Ecto neural progenitor cell (in vitro differentiated cells): ENCODE measurements at places on chromosomes 7 and 10.

- DNase-seq = no peak
Observed at GRCh38 chr7:155291045-155291530, 6.6 kb upstream of the INSIG1 start.

DNA sequence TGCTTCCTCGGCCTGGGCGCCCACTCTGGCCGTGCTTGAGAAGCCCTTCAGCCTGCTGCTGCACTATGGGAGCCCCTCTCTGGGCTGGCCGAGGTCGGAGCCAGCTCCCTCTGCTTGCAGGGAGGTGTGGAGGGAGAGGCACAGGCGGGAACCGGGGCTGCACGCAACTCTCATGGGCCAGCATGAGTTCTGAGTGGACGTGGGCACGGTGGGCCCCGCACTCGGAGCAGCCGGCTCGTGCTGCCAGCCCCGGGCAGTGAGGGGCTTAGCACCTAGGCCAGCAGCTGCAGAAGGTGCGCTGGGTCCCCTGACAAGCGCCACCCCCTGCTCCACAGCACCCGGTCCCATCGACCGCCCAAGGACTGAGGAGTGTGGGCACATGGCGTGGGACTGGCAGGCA lies 9.0 kb upstream of the PDK4 start:
- no peak for DNase-seq

DNA sequence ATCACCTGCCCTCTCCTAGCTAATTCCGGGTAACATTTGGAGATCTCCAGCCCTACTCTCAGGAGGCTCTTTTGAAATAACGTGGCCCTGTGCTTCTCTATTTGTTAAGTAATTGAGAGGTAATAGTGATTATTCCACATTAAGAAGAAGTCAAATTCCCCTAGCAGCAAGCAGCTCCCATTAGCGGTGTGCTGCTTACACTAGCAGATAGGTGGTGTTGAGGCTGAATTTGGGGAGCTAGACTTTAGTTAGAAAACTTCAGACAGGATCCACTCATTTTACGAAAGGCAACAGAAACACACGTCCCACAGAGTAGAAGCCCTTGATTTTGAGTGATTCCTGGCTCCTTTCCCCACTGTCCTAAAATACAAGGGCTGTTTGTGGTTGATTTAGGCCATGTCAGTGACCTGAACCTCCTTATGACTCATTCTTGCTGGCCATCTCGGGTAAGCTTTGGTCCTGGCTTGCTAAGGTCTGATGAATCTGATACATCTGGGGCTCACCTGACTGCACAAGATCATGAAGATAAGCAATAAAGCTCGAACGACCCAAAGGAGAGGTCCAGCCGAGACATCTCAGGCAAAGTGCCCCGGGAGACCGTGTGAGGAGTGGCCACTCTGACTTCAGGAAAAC lies 77.2 kb downstream of the FAM204A start:
- no peak for DNase-seq

DNA sequence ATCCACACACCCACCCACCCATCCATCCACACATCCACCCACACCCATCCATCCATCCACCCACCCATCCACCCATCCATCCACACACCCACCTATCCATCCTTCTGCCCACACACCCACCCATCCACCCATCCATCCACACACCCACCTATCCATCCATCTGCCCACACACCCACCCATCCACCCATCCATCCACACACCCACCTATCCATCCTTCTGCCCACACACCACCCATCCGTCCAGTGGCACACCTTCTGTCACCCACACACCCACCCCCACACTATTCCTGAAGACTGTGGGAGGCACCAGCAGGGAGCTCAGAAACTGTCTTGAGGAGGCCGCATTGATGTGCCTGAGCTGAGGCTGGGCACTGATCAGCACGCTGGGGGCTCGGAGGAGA lies 9.1 kb downstream of the TECPR1 start:
- DNase-seq = no peak

DNA sequence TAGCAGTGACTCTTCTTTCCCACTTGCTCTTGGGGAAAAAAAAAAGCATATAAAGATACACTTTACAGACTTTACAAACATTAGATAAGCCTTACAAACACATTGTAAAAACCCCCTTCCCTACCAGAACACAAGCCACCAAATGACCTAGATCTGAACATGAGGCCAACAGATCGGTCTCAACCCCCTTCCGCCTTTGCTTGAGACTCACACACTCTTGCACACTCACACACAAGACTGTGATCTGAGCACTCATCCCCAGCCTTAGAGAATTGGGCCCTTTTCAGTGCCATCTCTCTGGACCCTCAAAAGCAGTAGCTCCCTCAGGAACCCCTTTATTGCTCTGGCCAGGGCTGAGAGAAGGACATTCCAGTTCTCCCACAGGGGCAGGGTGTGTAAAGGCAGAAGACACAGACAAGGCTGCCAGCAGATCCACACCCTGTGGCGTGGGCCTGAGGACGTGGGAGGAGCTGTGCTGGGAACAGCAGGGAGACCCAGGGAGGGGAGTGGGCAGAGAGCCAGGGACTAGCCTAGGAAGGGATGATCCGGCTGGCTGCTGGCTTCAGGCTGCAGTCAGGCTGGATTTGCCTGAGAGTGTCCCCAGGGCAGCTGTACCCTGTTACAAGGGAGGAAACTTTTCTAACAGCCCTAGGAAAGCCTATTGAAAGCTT lies 206.7 kb downstream of the KIAA1217 start:
- peak; percentile 57 for DNase-seq

DNA sequence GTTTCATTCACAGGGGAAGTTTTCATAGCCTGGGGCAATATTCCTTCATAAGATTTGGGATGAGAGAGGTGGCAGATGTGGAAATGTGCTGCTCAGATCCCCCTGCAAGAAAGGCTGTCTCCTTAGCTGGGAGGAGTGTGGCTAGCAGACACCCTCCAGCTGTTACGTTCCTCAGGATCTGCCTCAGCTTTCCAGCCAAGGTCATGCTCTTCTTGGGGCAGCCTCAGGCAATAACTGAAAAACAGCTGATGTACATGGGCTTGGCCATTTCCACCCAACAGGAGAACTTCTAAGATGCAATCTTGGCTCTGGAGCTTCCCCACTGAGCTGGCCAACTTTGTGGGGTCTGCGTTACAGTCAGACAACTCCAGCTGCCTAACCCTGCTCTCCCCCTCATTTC lies 51.3 kb upstream of the SEPTIN7 start:
- DNase-seq = no peak

- DNase-seq = no peak
Observed at GRCh38 chr7:79681454-79681853, 228.0 kb upstream of the MAGI2 start.

GRCh38 chr7:105952917-105953595 lies 10.0 kb upstream of the CDHR3 start:
- DNase-seq = no peak

GRCh38 chr7:159091480-159092475 lies 52.9 kb downstream of the VIPR2 start:
- no peak for DNase-seq

- no peak for DNase-seq
Observed at GRCh38 chr10:122056431-122057094, 67.6 kb downstream of the TACC2 start.
